ENCODE measurements at places on chromosomes 5 and 9.
A peak's percentile ranks its signal among the peaks of the same experiment; 100 is the strongest.

DNA sequence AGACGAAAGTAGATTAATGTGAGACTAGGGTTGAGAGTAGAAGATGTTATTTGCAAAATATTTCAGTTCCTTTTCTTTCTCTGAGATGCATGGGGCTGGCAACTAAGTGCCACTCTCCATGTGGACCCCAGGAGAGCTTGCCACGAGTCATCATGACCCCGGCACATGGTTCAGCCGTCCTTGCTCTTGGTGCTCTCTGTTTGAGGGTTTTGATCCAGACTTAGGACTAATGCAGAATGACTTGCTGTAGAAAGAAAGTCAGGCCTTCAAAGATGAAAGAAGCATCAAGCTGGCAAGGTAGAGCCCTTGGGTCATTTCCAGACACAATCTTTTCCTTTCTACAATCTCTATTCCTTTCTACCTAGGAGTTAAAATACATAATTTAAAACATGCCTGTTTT is 84.7 kb downstream of the RASGRF2 start:
- DNase-seq: no peak

DNA sequence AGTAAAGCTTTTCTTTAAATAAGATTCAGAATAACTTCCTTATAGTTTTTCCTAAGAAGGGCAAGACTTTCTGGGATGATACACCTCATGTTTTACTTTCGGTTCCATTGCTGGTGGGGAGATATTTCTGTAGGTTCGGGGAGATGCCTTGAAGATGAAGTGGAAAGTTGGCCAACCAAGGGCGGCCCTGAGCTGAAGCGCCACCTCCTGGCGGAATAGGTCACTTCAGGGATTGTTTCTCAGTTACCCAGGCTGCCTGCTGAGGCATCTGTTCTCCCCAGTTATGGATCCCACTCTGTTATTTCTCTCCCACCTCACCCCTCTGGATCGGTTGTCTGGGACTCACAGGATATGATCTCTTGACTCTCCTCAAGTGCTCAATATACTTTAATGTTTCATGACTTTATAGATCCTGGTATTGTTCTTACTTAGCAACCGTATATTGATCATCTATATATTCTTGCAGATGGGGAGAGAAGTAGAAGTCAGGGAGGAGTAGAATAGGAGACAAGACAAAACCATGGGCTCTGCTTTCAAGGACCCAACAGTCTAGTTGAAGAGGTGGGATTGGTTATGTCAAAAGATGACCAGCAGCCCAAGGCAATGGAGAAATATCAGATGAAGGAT is 23.4 kb downstream of the MEGF10 start:
- DNase-seq: peak; percentile 43

DNA sequence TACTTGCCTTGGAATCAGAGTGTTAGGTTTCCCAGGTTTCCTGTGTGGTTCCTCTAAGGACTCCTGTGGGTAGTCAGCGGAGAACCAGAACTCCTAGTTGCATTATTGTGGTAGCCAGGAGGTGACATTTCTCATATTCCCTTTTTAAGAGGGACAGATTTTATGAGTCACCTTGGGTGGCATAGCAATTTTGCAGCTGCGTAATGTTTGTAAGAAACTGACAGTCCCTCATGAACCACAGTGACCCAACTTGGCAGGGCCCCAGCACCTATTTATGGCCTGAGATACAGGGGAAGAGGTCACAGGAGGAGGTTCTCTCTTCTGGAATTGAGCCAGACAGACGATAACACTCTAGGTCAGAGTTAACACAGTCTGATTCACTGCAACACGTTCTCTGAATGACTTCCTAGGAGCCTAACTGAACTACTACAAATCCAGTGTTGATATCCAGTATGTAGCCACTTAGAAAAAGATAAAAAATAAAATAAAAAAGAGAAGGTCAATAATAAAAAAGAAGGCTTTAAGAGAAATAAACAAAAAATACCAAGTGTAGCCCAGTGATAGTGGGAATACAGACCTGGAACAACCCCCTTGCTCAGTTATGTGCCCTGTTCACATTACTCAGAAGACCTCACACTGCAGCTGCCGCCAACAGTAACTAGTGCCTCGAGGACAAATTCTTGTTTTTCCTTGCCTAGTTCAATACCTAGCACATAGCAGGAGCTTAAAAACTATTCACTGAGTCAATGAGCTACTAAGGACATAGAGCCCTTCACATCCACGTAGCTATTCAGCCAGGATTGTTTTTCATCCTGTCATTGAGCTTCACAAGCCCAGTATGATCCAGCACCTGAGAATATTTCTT is 50.7 kb upstream of the VLDLR start:
- no peak for DNase-seq

DNA sequence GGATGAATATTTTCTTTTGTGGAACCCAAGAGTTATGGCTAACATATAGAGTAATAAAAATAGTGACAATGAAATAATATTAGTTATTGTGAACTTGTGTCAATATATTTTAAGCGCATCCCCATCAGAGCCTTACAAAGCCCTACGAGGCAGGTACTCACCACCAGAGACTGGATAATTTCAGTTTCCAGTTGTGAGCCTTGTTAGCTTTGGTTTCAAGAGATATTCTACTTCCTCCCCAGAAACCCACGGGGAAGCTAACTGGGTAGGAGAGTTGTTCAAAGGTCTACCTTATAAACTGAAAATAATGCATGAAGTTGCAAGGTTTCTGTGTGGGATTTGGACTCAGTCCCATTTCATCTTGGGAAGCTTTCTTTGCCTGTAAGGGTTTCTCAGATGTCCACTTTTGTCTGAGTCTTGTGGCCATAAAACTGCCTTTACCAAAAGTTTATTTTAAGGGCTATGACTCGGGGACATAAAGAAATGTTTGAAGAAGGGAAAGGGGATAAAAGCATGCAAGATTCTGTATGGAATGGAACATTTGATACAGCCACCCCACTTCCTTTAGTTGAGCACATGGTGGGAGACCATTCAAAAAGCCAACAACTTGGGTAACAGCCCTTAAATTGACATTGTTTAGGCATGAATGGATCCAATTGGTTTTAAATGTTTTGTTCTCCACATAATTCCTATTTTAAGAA is 57.4 kb upstream of the ANKRD55 start:
- no peak for DNase-seq

GRCh38 chr9:121744687-121745395 is 93.4 kb downstream of the DAB2IP start:
- DNase-seq: no peak

- DNase-seq: no peak
Observed at GRCh38 chr5:140245341-140245740, 57.6 kb downstream of the PFDN1 start.

GRCh38 chr9:72459308-72459707 is 62.1 kb upstream of the TMC1 start:
- no peak for DNase-seq

- DNase-seq: no peak
Observed at GRCh38 chr9:96567203-96567700, 52.4 kb downstream of the CDC14B start.

GRCh38 chr9:72564479-72565281 is 43.3 kb downstream of the TMC1 start:
- DNase-seq: no peak

GRCh38 chr5:14507156-14507941 is 74.2 kb upstream of the OTULINL start:
- no peak for DNase-seq

GRCh38 chr9:121252104-121252851 is 15.7 kb upstream of the GSN start:
- no peak for DNase-seq

GRCh38 chr5:116645627-116646026 is 71.0 kb upstream of the SEMA6A start:
- DNase-seq: no peak

GRCh38 chr5:60842871-60843385 is 1.1 kb downstream of the ELOVL7 start:
- no peak for DNase-seq

- DNase-seq: peak; percentile 34
Observed at GRCh38 chr5:114782177-114782576, 387.5 kb downstream of the TRIM36 start.

DNA sequence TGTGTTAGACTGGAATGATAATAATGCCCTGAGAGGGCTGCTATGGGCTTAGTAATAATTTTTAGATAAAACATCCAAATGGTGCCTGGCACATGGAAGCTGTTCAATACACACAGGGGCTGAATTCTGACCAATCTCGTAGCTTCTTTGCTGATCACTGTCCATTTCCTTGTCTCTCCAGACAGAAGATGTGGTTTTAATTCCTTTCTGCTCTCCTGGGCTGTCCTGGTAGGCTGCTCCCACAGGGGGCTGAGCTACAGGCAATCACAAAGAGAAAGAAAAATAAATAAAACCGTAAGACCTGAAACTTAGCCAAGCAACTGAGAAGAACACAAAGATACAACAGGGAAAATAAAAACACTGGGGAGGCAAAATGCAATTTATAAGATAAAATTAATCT is 136.5 kb downstream of the CDK5RAP2 start:
- DNase-seq: no peak

GRCh38 chr5:61498121-61498520 is 166.1 kb downstream of the ZSWIM6 start:
- DNase-seq: no peak

Measured in C1 segment of cervical spinal cord (tissue), 14 donors.